ENCODE measurements at places on chromosomes 5 and 9.

DNA sequence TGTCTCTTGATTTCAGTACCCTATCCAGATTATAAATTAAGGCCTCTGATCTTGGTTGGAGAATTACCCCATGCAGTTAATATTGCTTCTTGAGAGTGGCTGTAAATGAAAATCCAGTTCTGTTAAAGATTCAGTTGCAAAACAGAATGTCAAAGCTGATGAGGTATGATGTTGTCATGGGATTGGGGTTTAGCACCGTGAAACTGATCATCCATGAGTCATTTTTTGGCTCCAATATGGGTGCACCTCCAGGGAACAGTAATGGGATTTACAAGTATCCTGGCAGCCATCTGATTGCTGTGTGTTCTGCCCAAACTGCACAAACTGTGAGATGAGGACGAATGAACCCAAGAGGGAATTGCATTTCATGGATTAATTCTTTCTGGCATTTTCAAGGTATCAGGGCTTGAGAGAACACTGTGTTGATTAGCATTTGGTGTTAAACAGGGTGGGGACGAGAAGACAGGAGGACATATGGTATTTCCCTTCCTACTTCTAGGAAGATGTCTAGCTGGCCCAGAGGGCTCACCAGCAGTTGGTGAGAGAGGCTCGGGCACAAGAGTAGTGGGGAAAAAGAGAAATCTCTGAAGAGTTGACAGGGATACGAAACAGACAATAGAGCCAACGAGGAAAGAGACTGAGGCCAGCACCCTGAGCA, 214.7 kb downstream of the GAS1 start:
- no peak for DNase-seq

- no peak for DNase-seq
Observed at GRCh38 chr9:93669116-93669957, 93.0 kb downstream of the PHF2 start.

GRCh38 chr5:175659546-175660253, 1.8 kb downstream of the HRH2 start:
- no peak for DNase-seq

- DNase-seq, result no peak
Observed at GRCh38 chr5:147162740-147163139, 72.1 kb upstream of the STK32A start.

DNA sequence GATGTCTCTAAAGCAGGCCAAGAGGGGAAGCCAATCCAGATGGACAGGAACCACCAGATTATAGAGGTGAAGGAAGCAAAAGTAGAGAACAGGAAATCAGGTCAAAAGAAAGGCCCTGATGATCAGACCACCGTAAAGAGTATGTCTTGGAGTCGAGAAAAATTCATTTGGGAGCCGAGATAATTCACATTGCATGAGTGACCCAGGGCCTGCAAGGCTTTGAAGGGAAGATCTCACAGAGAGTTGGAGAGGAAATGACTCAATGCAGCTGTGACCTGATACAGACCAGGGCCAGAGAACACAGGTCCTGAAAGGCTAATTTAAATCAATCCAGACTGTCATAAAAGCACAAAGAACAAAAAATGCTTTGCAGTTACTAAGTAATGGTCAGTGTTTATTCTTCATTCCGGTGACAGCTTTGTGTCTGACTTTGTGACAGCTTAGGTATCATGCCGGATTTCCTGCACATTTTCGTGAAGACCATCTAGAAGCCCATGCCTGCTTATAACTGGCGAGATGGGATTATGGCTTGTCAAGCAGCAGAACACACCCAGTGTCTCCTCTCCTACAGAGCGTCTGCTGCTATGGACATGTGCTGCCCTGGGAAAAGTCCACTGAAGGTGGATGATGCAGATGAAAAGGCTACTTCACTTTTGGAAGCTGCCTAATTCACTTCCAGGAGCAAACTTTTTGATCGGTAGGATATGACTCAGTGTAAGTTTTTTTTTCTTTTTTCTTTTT, 5.8 kb upstream of the ACTBL2 start:
- no peak for DNase-seq

DNA sequence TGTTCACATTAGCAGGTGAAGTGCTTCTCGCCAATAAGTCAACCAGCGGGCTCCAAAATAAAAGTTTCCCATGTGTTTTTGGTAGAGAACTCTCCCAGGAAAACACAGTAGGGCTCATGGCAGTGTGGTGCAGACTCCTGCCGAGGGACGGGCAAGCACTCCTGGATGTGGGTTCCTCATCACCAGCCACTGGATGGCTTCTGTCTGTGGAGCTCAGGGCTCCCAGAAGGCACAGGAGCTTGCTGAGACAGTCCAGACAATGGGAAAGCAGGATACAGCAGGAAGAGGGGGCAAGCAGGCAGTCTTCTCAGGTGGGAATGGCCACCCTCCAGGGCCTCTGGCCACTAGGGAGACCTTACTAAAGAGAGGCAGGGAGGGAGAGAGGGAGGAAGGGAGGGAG, 142.4 kb downstream of the HSD17B3 start:
- DNase-seq, result no peak

- DNase-seq, result no peak
Observed at GRCh38 chr5:174056064-174056847, 10.8 kb downstream of the NSG2 start.

DNA sequence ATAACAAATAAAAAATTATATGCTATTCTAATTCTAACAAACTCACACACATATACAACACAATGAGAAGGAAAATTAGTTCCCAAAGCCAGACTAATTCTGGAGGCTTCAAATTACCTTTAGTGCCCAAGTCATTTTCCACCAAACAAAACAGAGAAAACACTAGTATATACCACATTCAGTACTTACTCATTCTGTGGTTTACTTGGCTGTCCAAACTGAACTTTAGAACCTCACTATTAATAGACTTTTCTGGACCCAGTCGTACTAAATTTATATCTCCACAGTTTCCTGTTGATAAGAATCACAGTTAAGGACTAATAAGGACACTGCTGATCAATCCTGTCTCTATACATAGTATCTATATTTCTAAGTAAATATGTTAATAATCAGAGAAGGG, 66.4 kb downstream of the SETX start:
- DNase-seq, result no peak

DNA sequence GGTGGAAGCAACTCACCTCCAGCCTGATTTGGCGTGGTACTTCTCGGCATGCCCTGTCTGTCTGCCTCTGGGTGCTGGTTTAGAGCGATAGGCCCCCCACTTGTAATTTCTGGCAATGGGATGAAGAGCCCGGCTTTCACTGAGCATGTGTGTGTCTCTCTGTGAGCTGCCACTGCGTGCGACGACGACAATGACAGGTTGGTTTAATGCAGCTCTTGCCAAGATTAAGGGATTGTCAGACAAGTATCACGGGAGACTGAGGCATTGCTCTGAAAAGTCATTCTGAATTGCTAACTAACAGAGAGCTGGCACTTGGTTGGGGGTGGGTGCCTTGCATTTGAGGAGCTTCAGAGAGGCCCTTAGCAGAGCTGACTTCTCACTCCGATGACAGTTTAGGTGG, 348.8 kb upstream of the CLINT1 start:
- no peak for DNase-seq

- DNase-seq, result no peak
Observed at GRCh38 chr9:105083256-105083655, 155.3 kb upstream of the ABCA1 start.

GRCh38 chr9:8733131-8733954, 933.8 kb upstream of the DMAC1 start:
- no peak for DNase-seq

- DNase-seq, result no peak
Observed at GRCh38 chr5:84783003-84783402, 398.3 kb upstream of the EDIL3 start.

GRCh38 chr9:38141746-38142591, 72.9 kb upstream of the SHB start:
- no peak for DNase-seq

DNA sequence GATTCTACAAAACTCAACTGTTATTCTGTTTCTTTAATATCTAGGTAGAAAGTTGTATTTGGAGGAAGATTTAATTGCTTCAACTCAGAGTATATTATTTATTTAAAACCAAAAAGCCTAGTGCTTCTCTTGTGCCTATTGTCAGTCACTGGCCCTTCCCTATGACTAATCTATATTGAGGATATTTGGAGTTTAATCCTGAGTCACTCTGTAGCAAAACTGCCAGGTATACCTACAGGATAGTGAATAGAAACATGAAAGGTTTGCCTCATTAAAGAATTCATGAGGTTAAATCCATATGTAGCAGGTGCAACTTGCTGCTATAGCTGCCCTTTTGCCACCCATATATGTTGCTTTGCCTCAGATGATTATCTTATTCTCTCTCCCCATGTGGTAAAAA, 15.1 kb downstream of the PLK2 start:
- DNase-seq, result no peak

- no peak for DNase-seq
Observed at GRCh38 chr9:136679431-136679941, 7.8 kb downstream of the AGPAT2 start.

DNA sequence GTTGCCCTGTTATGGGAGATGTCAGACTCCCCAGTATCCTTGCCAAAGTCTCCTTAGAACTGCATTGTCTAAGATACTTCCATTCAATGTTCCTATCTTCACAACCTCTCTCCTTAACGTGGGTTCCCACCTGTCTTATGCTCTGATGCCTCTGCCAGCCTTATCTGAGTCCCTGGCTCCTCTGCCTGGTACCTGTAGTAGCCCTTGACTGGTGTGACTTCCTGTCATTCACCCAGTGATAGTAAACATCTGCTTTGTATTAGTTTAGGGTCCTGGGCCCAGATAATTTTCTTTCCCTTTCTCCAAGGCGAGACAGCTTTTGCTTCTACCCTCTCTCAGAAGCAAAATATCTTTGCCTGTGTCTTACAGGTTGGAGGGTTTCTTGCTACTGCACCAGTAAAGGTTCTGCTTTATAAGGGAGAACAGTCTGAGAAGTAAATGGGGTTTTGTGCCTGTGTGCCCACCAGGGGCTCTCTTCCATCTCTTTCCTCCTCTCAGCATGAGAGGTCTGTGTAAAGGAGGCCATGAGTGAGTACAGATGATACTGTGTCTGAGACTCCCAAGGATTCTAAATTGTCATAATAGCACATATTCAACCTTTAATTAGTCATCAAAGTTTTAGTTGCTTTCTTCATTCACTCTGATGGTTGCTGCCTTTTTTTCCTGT, 220.8 kb downstream of the PRR16 start:
- DNase-seq, result no peak

GRCh38 chr5:132767150-132767549, 9.9 kb downstream of the SEPTIN8 start:
- DNase-seq, result no peak

GRCh38 chr5:87122151-87122977, 145.3 kb upstream of the RASA1 start:
- DNase-seq, result no peak

GRCh38 chr9:17057729-17058128, 77.1 kb upstream of the CNTLN start:
- no peak for DNase-seq

DNA sequence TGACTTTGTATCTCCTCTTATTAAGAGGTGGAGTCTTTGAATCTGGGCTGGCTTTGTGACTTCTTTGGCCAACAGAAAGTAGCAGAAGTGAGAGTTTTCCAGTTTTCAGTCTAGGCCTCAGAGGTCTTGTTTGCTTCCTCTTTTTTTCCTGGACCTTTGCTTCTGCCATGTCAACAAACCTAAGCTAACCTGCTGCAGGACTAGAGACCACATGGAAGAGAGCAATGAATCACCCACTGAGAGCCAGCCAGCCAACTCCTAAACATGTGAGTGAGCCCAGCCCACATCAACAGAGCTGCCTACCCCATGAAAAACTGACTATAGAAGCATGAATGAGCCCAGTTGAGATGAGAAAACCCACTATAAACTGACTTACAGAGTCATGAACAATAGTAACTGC, 29.9 kb downstream of the MRPL22 start:
- no peak for DNase-seq

DNA sequence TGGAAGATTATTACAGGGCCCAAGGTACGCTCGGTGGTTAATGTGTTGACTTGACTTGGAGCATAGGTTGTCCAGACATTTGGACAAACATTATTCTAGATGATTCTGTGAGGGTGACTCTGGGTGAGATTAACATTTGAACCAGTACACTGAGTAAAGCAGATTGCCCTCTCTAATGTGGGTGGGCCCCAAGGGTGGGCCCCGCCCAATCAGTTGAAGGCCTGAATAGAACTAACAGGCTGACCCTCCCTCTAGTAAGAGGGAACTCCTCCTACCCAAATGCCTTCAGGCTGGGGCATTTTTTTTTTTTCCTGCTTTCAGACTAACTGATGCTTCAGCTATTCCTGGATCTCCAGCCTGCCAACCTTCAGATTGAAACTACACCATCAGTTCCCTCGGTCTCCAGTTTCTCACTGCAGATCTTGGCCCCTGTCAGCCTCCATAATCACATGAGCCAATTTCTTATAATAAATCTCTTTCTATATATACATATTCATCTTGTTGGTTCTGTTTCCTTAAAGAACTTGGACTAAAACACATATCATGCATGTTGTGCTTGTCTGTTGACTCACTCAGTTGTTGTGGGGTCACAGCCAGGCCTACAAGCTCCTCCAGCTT, 338.1 kb upstream of the BRINP1 start:
- no peak for DNase-seq

- DNase-seq, result no peak
Observed at GRCh38 chr5:102130386-102130785, 165.7 kb downstream of the SLCO4C1 start.

- no peak for DNase-seq
Observed at GRCh38 chr9:109518621-109519335, 20.7 kb upstream of the PTPN3 start.

DNA sequence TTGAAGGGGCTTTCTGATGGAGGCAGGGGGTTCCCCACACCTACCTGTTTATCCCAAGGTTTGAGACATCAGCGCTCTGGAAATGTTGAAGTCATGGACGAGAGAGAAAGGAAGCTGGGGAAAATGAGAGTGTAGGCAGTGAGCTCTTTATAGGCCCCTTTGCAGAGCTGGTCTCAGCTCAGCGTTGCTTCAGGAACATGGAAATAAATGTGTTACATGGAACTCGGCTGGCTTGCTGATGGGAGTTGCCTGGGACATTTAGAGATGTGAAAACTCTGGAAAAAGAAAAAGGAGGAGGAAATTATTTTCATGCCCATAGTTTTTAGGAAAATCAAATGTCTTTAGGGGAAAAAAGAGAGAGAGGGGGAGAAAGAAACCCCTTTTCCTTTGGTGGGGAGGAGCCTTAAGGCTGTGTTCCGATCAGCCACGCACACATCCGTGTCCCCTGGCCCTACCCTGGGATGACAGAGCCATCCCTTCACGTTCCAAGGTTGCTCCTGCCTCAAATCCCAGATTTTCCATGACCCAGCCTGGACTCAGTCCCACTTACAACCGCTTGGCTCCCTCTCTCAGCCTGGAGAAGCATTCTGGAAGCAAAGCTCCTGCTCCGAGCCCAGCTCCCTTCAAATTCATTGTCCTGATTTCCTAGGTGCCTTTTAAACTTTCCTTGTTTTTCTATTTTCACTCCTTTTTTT, 78.3 kb downstream of the COL27A1 start:
- no peak for DNase-seq

- no peak for DNase-seq
Observed at GRCh38 chr9:115756736-115757135, 396.9 kb upstream of the PAPPA start.

GRCh38 chr5:154603953-154604679, 126.1 kb upstream of the HAND1 start:
- DNase-seq, result no peak
